ENCODE measurements at places on chromosomes 7 and 10.

DNA sequence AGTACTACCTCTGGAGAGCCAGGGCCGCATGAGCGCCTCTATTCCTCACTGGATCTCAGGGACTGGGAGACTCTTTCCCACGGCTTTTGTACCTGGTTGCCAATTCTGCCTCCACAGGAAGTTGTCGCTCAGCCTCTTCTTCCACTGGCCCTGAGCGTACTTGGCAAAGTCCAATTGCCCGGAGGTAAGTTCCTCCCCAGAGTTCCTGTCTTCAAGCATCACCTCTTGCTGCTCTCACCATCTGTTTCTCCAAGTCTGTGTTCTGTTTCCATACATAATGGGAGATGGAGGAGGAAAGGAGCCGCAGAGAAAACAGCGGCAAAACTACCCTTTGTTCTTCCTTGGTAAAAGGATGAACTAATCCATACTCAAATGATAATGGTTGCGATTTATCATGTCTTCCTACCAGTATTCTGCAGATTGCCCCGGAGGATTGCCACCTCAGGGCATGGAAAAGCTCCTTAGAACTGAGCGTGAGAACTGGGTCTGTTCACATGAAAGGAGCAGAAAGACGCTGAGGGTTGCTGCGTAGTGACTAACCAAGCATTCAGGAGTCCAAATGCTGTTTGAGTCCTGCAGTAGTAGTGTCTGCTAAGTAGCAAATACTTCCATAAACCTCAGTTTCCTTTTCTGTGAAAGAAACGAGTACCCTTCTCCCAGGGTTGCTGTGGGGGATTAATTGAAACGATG lies 170.2 kb upstream of the GLI3 start:
- H3K4me3 ChIP-seq, result no peak overlapping the region
- no peaks in the 10 kb centered on the region for H3K27me3 ChIP-seq
- H3K36me3 ChIP-seq, result no peaks in the 10 kb centered on the region
- H3K27ac ChIP-seq, result no peak overlapping the region

DNA sequence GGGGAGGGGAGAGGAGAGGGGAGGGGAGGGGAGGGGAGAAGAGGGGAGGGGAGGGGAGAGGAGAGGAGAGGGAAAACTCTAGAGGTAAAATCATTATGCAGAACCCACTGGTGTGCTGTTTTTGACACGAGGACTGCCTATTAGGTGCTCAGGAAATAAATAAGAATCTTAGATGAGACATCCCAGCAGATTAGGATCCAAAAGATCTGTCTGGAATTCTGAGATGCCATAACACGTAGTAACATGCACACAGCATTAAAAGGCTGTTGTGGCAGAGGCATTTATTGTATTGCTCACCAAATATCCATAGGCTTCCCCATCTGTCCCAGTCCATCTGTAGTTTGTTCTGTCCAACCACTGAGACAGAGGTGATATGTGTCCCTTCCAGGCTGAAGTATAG lies 40.8 kb upstream of the KMT2E start:
- peaks cover 4% of the 10 kb centered on the region for H3K36me3 ChIP-seq
- no peaks in the 10 kb centered on the region for H3K27me3 ChIP-seq
- H3K4me1 ChIP-seq, result no peaks in the 10 kb centered on the region
- no peak overlapping the region for H3K27ac ChIP-seq

DNA sequence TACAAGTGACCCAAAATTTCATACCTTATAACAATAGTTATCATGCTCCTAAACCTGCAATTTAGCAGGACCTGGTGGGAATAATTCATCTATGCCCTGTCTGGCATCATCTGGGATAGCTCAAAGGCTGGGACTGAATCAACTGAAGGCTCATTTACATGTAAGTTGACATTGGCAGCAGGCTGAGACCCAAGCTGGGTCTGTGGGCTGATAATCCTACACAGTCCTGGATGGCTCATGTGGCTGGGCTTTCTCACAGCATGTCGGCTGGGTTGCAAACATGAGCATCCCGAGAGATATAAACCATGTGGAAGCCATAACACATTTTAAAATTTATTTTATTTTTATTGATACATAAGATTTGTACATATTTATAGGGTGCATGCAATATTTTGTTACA lies 19.5 kb upstream of the ABCB5 start:
- H3K27me3 ChIP-seq, result peaks cover 2% of the 10 kb centered on the region
- no peak overlapping the region for H3K27ac ChIP-seq
- no peak for DNase-seq
- H3K36me3 ChIP-seq, result no peaks in the 10 kb centered on the region
- H3K4me3 ChIP-seq, result no peak overlapping the region

DNA sequence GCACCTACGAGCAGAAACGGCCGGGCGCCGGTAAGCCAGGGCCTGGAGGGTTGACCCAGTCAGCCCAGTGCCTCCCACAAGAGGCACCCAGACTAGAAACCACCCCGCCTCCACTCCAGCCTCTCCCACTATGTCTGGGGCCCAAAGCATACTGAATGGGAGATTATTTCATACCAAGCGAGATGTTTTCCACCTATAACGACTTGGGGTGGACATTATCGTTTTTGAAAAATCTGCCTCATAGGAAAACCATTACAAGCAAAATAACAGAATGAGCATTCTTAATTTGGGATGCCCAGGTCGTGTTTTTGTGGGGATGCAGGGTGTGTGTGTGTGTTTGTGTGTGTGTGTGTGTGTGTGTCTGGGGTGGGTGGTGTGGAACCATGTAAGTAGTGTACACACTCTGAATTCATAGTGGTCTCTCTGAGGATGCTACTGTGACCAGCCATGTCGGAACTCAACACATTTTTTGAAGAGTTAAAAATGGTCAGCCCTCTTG lies 1.6 kb downstream of the HOXA6 start:
- no peak overlapping the region for H3K4me3 ChIP-seq
- H3K27me3 ChIP-seq, result peaks cover 51% of the 10 kb centered on the region
- H3K4me1 ChIP-seq, result peaks cover 23% of the 10 kb centered on the region
- H3K27ac ChIP-seq, result no peak overlapping the region
- no peaks in the 10 kb centered on the region for H3K36me3 ChIP-seq
